ENCODE measurements at places on chromosomes 6 and 20.

DNA sequence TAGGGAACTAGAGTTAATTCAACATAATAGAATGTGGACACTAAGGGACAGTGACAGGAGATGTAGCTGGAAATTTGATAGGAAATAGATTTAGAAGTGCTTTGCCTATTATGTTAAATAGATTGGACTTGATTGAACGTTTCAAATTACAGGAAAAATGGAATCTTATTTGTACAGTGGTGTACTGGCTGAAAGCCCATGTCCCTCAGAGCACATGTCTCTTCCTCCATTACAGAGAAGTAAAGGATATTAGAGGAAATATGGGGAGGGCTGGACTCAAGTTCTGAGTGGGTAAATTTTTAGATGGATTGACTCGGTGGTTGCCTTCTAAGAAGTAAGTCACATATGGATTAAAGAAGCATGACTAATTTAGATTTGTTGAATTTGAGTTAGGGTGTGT is 11.4 kb downstream of the PKIB start:
- DNase-seq: no peak

DNA sequence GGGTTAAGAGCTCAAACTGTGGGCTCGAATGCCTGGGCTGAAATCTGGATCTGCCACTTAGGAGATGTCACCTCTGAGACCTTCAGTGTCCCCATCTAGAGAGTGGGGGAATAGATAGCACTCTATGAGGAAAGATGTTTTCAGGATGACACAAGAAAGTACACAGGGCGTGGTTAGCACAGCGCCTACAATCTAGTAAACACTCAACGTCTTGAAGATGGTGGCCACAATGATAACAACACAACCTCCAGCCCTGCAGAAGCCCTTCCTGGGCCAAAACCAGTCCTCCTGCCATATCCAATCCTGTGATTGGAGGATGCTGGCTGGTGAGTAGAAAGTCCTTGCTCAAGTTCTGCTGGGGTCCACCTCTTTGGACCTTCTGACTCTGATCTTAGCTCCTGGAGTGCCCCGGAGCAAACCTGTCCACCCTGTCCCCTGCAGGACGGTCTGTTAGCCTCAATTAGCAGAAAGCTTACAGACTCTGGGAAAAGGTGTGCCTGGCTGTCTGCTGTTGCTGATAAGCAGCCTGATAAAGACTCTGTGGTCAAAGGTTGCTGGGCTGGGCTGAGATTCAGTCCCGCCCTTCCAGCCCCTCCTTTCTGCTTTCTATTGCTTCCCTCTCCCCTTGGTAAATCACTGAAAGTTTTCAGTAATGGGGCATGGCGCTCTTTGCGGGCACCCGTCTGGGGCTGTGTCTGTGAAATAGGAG is 8.2 kb downstream of the EDN3 start:
- DNase-seq: no peak

DNA sequence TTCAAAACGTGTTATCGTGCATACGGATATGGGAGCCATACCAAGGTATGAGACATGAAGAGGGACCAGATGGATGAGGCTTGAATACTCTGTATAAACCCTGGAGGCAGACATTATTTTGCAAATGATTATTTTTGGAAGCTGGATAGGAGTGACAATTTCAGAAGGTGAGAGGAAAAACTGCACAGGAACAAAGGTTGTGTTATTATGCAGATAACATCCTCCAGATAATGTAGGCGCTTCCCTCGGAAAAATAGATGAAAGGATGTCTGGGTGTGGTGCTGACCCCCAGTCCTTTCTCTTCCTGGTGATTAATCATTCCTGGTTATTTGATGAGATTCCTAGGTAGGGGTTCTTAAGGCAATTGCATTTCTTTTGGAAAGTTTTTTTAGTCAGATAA is 36.4 kb upstream of the CD83 start:
- no peak for DNase-seq

DNA sequence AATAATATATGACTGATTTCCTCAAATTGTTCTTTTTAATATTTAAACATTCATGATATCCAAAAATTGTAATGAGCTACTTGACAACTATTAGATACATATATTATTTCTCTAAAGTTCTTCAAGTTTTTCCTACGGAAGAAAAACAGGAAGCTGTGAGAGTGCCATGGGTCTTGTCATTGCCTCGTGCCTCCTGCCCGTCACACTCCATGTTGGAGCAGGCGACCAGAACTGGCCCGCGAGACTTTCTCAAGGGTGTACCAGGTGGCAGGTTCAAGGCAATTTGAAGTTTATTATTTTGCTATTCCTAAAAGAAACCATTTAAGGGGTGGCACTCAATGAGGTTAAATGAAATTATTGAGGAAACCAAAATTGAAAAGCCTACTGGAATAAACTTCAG is 337.2 kb downstream of the HACE1 start:
- no peak for DNase-seq

GRCh38 chr20:11234608-11235007 is 560.8 kb upstream of the JAG1 start:
- no peak for DNase-seq

DNA sequence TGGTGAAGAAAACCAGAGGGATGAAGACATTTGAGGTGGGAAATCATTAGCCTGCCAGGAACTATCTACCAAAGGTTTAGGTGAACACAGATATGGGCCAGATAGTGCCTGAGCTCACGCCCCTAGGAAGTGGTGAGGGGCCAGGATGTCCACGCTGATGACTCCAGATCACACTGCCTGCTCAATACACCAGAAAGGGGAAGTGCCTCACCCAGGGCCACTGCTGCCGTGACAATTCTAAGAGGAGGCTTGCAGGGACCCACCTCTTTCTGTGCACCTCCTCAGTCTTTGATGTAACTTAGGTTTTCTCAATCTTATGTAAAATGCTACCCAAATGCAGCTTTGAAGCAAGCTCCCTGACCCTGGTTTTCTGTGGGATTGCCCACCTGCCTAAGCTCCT is 5.4 kb upstream of the RAB44 start:
- DNase-seq: no peak

DNA sequence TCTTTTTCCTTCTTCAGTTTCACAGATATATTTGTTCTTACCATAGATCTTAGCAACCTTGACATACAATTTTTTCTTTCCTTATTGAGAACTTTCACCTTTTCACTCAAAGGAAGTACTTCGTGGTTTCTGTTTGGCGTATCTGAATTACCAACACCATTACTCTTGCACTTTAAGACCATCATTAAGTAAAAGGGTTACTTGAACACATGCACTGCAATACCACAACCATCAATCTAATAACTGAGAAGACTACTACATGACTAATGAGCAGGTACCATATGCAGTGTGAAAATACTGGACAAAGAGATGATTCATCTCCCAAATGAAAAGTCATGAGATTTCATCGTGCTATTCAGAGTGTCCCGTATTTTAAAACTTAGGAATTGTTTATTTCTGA is 21.7 kb upstream of the SENP6 start:
- DNase-seq: no peak

DNA sequence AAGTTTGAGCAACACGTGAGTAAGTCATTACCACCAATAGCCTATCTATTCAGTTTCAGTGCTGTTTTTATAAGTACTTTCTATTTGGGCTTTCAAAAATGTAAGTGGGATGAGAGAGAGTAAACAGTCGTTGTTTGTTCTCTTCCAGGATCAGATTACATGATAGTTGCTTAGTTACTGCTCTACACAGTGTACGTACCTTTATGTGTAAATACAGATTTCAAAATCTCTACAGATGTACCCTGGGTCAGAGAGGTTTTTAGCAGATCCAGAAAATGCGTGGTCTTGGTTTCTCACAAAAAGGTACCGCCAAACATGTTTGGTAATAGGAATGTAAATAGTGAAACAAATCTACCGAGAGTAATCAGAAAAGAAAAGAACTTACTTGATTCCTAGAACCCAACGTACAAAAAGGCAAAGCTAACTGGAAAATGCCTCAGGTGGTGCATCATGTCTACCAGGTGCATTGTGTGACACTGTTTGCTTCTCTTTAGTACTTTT is 421.1 kb downstream of the BCKDHB start:
- DNase-seq: no peak

DNA sequence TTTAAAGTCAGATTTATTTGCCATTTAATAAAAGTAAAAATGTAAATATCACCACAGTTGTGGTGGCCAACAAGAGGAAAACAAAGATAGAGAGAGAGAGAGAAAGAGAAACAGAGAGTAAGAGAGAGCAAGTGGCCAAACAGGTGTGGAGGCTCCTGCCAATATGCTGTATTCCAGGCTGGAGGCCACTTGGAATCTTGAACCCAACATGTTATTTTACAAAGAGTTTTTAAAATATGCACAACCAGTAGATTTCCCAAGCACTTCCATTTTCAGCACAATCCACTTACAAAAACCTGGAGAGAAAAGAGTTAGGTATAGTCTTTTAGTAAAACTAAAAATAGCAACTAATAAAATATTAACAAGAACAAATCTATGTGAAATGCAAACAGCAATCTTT is 1323.1 kb upstream of the CITED2 start:
- no peak for DNase-seq

- no peak for DNase-seq
These were observed 10.5 kb upstream of the ZNF343 start for GRCh38 chr20:2519115-2519809.

- no peak for DNase-seq
These were observed 775 bp downstream of the PFDN4 start for GRCh38 chr20:54208548-54209176.

DNA sequence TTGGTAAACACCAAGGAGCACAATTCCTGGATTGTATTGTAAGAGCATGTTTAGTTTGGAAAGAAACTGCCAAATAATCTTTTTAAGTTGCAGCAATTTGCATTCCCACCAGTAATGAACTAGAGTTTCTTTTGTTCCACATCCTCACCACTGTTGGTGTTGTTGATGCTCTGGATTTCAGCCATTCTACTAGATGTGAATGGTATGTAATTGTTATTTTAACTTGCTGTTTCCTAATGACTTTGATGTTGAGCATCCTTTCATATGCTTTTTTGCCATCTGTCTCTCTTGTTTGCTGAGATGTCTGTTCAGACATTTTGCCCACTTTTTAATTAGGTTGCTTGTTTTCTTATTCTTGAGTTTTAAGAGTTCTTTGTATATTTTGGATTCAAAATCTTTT is 1654.1 kb downstream of the GRIK2 start:
- DNase-seq: no peak

- no peak for DNase-seq
These were observed 72.8 kb downstream of the MDGA1 start for GRCh38 chr6:37624606-37625574.

- DNase-seq: peak; percentile 58
These were observed 1.4 kb upstream of the TRIM39 start for GRCh38 chr6:30325150-30325872.

GRCh38 chr6:44096612-44097011 is 30.6 kb downstream of the MRPL14 start:
- peak; percentile 49 for DNase-seq

- DNase-seq: no peak
These were observed 5.4 kb downstream of the ADA start for GRCh38 chr20:44646023-44646640.

DNA sequence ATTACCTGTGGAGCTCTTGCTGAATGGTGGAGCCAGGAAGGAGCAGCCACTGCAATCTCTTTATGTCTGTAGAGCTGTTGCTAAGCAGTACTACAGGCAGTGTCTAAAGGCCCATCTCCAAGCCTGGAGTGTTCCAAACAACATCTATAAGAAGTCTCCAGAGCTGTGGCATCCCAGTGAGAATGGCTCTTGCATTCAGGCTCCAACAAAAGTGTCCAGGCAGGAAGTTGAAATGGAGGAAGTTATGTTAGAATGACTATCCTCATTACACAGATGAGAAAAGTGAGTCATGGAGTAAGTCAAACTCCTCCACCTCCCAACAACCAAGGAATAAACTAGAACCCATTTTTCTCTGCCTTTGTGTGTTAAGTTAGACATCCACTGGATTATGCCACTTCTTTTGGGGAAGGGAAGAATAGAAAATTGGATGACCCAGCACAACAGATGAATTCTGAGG is 288.5 kb upstream of the STXBP5 start:
- no peak for DNase-seq

DNA sequence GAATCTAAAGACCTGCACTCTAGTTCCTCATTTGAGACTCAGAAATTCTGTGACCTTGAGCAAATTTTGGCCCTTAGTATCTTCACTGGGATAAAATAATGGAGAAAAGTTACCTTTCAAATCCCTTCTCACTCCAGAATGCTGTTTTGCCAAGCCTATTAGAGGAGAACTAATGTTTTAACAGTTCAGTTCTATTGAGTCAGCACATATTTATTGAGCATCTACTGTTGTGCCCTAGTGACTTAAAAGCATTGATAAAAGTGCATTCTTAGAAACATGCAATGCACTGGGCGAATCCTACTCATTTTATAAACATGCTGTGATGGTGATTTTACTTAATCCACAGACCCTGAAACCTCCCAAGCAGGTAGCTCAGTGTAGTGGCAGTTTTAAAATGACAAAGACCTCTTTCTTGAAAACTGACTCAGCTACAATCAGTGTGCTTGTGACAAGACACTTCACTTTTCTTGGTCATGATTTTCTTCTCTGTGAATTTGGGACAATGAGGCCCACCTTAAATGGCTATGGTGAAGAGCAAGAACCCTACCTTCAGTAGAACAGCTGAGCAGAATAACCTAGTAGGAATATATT is 312.0 kb downstream of the ALDH8A1 start:
- no peak for DNase-seq

DNA sequence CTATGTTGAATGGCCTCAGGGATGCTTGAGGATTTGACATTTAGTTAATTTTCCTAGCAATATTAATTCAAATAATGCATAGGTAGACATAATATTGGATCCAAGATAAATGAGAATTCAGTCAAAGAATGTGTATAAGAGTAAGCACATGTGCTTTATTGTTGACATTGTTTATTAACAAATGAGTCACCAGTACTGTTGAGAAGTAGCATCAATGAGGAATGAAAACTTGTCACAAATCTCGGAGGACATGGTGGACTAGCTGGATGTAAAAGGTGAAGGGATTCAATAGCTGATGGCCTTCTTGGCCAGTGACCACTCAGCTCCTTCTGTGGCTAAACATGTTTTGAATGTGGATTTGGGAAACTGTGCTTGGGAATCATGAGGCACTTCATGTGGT is 1137.0 kb downstream of the HACE1 start:
- no peak for DNase-seq

DNA sequence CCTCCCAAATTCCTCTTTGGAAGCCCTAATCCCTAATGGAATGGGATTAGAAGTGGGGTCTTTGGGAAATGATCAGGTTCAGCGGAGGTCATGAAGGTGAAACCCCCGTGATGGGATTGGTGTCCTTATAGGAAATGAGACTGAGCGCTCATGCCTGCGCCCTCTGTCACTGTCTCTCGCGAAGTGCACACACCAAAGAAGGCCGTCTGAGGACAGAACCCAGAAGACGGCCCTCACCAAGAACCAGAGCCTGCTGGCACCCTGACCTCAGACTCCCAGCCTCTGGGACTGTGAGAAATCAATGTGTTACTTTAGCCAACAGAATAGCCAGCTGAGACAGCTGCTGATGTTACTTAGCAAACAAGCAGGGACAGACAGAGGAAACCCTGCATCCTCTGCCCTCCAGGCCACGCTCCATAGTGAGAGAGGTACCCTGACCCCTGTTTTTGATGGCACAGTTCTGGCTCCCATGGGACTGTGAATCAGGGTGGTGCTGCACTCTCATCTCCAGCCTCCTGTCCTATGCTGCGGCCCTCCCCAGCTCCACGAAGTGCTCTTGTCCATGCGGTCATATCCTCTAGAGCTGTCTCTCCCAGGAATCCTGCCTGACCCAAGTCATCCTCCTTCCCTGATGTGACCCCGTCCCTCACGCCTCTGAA is 369.3 kb downstream of the ZFAND3 start:
- DNase-seq: no peak

- DNase-seq: no peak
These were observed 62.7 kb downstream of the ANKS1A start for GRCh38 chr6:34951731-34952130.
